ENCODE measurements at places on chromosomes 12 and 14.

DNA sequence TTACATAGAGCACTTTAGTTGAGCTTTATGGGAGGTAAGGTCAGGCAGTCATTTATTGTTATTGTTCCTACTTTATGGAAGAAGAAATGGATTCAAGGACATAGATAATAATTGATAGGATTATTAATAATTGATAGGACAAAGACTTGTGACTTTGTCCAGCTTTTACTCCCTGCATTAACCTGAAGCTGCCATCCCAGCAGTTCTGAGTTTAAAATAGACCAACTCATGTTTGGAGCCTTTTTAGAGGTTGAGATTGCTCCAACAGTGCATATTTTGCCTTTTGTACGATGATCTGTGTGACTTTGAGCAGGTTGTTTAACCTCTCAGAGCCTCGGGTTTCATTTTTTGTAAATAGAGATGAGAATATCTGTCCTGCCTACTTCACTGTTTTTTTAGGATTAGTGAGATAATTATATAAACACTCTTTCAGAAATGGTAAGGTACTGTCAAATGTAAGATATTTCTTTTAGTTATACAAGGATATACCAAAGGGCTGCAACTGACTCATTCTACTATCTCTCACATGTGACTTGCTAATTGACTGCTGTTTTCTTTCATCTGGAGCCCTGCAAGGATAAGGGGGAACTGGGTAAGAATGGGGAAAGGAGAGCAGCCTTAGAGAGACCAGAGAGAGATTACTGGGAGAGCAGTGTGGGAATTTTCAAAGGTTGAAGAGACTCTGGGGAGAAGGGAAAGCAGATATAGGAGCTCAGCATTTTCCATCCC, 15.3 kb downstream of the WDR20 start:
- no peak for DNase-seq

- no peak for DNase-seq
These were observed 139.9 kb downstream of the TTC7B start for GRCh38 chr14:90676356-90676755.

DNA sequence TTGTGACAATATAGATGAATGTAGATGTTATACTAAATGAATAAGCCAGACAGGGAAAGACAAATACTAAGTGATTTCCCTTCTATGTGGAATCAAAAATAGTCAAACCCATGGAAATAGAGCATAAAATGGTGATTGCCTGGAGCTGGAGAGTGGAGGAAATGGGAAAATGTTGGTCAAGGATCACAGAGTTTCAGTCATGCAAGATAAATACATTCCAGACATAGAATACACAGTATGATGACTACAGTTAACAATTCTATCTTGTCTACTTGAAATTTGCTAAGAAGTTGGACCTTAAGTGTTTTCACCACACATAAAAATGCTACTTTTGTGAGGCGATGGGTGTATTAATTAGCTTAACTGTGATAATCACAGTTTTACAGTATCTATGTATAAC, 1182.7 kb downstream of the AACS start:
- no peak for DNase-seq

DNA sequence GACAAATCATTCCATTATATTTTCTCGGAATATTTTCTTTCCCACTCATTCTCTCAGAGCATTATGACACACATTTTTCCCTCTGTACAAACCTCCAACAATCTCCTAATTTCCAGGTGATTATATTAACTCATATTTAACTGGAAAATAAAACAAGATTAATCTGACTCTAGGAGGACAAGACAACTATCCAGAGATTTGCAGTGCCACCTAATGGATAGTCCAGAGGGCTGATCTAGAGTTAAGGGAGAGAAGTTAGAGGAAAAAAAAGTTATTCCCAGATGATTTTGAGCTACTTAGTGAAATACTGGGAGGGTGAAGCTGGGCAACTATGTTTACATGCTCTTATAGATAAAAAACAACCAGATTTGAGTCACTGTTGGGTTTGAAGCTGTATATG, 161.7 kb downstream of the ALX1 start:
- DNase-seq, result no peak

DNA sequence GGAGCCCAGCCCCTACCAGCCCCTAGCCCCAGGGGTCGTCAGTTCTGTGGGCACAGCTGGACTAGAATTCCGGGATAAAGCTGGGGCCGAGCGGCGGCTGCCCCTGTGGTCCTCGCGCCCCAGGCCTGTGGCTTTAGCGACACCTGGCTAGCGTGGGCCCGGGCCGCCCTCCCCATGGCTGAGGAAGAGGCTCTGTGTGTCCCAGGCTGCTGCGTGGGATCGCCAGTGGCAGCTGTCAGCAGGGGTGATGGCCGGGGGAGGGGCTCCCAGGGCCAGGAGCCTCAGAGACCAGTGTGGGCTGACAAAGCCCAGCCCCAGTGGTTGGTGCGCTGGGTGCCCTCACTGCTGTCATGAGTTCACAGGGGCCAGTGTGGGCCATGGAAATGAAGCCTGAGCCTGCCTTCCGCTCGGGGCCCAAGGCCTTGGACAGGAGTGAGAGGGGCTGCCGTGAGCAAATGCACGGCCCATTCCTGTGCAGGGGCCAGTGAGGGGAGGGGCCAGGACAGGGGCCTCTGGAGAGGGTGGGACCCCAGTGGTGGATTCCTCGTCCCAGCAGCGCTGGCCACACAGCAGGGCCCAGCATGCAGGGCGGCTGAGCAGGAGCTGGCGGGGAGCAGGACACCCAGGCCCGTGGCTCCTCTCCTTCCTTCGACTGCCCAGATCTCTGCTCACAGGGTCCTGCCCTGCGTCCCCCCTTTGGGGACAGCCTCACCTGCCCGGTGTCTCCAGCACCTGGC, 11.4 kb downstream of the FBRSL1 start:
- DNase-seq, result no peak

- no peak for DNase-seq
These were observed 593.7 kb downstream of the TMEM121 start for GRCh38 chr14:106120101-106120500.

GRCh38 chr14:104795781-104796686, 486 bp upstream of the AKT1 start:
- no peak for DNase-seq

DNA sequence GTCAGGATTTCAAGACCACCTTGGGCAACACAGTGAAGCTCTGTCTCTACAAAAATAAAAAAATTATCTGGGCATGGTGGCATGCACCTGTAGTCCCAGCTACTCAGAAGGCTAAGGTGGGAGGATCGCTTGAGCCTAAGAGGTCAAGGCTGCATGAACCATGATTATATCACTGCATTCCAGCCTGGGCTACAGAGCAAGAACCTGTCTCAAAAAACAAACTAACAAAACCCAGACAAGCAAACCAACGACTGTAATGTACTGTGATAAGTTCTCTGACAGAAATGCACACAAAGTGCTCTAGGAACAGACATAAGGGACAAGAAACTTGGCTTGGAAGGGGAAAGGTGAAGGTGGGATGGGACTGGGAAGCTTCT, 22.4 kb downstream of the ENTPD5 start:
- DNase-seq, result no peak

GRCh38 chr12:30691122-30691879, 4.4 kb downstream of the IPO8 start:
- DNase-seq, result no peak

DNA sequence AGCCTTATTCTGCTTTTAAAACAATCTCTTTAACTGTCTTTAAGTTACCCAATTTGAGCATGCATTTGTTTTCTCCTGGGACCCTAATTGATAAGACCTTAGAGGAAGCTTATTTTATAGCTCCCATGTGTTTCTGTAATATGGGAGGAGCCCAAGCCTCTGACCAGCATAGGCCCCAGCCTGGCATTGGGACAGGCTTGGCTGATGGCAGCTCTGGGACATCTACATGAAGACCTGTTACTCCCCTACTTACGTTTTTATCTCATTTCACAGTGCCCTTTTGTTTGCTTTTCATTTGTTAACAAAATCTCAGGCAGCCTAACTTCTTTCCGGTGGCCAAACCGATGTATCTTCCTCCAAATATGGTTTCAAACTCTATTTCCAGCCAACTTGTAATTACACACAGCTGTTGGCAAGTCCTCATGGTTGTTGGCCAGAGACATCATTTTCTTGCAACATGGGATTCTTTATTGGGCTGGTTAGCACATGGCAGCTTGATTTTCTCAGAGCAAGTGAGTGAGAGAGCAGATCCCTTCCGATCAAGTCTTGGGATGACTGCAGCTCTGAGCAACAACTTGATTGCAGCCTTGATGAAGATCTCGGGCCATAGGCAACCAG, 1117.5 kb downstream of the AACS start:
- DNase-seq, result no peak

GRCh38 chr14:69643430-69644200, 32.2 kb downstream of the SUSD6 start:
- no peak for DNase-seq

- DNase-seq, result no peak
These were observed 27.7 kb downstream of the GPR68 start for GRCh38 chr14:91216731-91217226.

GRCh38 chr14:60723116-60723906, 840 bp downstream of the SIX4 start:
- DNase-seq, result no peak

- DNase-seq, result no peak
These were observed 11.0 kb downstream of the SAMD4A start for GRCh38 chr14:54577977-54578376.

- DNase-seq, result no peak
These were observed 3.5 kb downstream of the KLRD1 start for GRCh38 chr12:10310926-10311720.

- no peak for DNase-seq
These were observed 109.8 kb upstream of the DNM1L start for GRCh38 chr12:32569259-32569658.

DNA sequence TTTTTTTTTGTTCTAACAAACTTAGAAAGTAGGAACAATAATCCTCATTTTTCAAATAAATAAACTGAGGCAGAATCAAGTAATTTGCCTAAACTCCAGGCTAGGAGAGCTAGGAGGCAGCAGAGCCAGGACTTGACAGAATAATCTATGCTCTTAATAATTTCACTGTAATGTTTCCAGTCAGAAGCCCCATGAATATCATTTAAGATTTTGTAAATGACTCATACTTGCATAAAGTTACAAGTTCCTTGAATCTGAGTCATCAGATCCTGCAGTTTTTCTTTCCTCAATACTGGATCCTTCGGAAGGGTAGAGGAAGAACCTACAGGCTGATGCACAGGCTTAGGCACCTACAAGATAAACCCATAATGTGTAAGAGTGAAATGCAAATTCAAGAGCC, 29.0 kb downstream of the CAPRIN2 start:
- no peak for DNase-seq

GRCh38 chr14:61872452-61872851, 110.2 kb downstream of the SNAPC1 start:
- no peak for DNase-seq

- DNase-seq, result peak; percentile 27
These were observed 522 bp downstream of the R3HDM2 start for GRCh38 chr12:57430112-57430930.

GRCh38 chr12:604956-605355, 58.3 kb downstream of the NINJ2 start:
- no peak for DNase-seq

GRCh38 chr14:77641534-77642341, 25.3 kb upstream of the SPTLC2 start:
- peak; percentile 38 for DNase-seq

- no peak for DNase-seq
These were observed 112.4 kb downstream of the PPP1R12A start for GRCh38 chr12:79822475-79822874.

DNA sequence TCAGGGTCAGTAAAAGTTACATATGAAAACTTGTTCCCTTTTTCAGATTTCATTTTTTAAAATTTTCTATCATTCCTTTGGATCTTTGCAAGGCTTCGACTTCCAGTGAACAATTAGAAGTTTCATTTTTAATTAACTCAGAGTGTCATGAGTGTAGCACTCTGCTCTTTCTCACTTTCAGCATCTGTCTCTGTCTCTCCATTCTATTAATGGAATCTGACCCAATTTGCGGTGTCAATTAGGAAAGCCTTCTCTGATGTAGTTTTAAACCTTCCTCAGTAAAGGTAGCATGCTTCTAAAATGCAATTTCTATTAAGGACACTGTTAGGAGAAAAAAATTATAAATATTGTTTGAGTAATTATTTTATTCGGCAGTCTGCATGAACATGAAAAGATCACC, 68.3 kb downstream of the SLC38A1 start:
- DNase-seq, result no peak

DNA sequence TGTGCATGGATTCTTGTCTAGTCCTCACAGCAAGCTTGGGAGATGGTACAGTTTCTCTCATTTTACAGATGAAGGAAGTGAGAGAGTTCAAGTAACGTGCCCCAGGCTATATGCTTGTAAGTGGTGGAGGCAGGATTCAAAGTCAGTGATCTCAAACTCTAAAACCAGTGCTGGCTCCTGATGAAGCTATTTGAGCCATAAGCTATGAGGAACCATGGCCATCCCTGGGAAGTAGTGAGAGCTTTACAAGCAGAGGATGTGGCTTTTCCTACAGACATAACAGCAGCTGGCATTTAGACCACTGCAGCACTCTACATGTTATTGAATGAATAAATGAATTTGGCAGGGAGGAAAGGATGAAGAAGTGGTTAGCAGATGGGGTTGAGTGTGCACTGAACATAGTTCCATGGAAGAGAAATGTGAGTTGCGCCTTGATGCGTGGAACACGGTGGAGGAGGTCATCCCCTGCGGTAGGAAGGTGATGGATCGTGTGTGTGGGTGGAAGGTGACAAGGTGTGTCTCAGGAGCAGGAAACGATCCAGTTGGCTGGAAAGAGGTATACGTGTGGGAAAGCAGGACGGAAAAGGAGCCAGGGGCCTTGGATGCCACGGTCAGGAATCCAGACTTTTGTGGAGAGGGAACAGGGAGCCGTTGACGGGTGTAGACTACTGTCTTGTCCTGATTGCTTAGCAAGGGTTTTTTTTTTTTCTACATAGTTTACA, 65.2 kb downstream of the RFX4 start:
- no peak for DNase-seq

GRCh38 chr14:91070572-91070971, 10.1 kb upstream of the RPS6KA5 start:
- no peak for DNase-seq

DNA sequence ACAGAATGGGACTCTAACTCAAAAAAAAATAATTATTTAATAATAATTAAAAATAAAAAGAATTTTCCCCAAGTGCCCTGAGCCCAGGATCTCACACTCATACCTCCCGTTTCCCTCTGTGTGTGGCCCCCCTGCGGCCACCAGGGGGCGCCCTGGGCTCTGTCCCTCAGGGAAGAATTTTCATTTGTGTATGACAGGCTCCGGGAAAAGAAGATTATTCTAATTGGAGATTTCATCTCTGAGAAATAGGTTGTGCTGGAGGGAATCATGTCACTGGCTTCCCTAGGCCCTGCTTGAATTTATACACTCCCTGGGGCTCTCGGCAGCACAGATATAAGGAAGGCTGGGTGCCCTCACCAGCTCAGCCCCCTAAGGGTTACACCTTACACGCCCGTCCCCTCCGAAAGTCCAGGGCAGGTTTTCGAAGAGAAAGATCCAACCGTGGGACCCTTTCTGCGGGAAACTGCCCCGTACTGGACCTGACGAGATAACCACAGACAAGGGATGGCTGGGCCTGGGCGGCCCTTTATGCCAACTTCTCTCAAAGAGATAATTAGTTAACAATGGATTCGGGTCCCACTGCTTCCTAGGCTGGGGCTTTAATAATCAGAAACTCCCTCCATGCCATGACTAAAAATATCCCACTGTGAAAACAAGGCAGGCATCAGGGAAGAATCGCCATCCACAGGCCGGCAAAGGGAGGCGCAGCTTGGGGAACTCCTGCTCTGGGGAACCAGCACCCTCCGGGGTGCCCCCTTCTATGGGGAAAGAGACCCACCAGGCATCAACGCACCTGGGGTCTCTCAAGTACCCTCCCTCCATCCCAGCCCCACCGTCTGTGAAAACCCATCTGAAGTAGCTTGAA, 80.7 kb downstream of the KDM2B start:
- DNase-seq, result peak; percentile 53

- no peak for DNase-seq
These were observed 170.0 kb downstream of the PLCZ1 start for GRCh38 chr12:18567787-18568186.
